Stimulated activated CD4-positive, alpha-beta T cell treated with anti-CD3 and anti-CD28 coated beads, Interleukin-12 subunit alpha, Interleukin-12 subunit beta, amount 100 ng/mL, for 48 hours (primary cell): ENCODE measurements at places on chromosomes 2 and 18.

DNA sequence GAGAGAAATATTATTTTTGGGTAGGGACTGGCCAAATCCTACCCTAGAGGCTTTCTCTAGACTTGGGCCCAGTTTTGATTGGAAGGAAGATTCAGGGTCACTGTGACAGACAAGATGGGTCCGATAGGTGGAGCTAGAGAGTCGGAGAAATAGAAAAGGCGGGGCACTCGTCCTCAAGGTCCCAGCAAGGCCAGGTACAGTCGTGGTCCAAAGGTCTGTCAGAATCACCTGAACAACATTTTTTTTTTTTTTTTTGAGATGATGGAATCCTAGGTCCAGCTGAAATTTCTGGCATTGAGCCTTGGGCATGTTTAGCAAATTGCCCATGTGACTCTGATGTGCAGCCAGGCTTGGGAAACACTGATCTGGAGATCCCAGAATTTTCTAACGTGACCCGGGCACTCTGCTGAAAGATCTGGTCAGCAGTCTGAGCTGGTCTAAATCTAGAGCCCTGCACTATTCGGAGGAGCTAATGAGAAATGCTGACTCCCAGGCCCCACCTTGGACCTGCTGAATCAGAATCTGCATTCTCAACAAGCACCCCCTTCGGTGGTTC lies 23.0 kb upstream of the NTSR2 start:
- DNase-seq: peak; percentile 45

GRCh38 chr2:100178085-100178788 lies 35.8 kb upstream of the AFF3 start:
- peak; percentile 10 for DNase-seq

DNA sequence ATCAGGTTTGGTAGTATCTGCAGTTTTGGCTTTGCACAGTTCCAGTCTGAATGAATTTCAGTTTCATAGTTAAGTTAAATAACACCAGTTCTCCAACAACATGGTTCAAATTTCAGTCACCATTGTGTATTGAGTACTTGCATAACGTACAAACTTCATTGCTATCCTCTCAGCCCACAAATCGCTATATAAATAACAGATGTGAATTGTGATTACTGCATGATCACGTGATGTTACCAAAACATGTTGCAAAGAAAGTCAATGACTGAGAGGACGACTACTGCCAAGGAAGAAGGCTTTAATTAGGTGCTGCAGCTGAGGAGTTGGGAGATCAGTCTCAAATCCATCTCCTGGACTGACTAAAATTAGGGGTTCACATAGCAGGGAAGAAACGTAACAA lies 48.2 kb downstream of the COL4A4 start:
- no peak for DNase-seq

- no peak for DNase-seq
These were observed 318.7 kb downstream of the PTH2R start for GRCh38 chr2:208725280-208725679.

- no peak for DNase-seq
These were observed 310.2 kb upstream of the FIGN start for GRCh38 chr2:164046040-164046439.

DNA sequence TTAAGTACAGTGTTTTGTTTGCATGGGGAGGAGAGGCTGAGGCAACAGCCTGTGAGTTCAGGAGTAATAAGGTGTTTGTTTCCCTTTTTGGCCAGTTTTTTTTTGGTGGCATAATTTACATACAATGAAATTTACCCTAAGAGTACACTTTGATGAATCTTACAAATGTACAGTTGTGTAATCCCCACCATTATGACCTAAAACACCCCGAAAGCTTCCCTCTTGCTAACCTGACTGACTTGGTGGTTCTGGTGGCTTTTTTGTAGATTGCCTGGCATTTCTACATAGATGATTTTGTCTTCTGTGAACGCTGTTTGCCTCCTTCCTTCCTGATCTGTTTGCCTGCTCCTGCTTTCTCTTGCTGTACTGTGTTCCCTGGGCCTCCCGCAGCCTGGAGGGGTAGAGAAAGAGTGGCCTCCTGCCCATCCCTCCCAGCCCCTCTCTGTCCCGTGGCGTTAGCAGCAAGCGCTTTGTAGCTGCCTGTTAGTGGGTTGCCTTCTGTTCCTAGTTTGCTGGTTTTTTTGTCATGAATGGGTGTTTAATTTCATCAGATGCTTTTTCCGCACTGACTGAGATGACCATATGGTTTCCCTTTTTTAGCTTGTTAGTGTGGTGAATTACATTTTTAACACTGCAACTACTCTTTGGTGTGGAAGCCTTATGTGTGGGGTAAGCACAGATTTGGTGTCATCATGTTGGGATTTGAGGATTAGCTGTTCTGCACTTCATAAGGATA lies 32.1 kb downstream of the ASAP2 start:
- no peak for DNase-seq

GRCh38 chr18:42296723-42297122 lies 341.7 kb downstream of the PIK3C3 start:
- no peak for DNase-seq

GRCh38 chr2:47205576-47206141 lies 50.6 kb upstream of the STPG4 start:
- no peak for DNase-seq

DNA sequence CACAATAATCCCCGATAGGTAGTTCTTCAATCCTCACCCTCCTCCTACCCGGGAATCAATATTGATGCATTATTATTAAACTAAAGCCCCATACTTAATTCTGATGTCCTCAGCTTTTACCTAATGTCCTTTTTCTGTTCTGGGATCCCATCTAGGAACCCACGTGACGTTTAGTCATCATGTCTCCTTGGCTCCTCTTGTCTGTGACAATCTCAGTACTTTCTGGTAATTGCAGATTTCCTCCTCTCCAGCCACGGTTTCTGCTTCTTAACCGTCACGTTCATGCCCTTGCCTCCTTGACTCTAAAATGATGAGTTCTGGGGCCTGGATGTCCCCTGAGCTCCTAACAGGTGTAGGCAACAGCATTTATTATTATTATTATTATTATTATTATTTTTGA lies 2.9 kb upstream of the DGKD start:
- no peak for DNase-seq

GRCh38 chr2:197216361-197216979 lies 94.1 kb downstream of the ANKRD44 start:
- DNase-seq: no peak
